GOT3 (cell line): ENCODE measurements at places on chromosomes 13 and 19.

DNA sequence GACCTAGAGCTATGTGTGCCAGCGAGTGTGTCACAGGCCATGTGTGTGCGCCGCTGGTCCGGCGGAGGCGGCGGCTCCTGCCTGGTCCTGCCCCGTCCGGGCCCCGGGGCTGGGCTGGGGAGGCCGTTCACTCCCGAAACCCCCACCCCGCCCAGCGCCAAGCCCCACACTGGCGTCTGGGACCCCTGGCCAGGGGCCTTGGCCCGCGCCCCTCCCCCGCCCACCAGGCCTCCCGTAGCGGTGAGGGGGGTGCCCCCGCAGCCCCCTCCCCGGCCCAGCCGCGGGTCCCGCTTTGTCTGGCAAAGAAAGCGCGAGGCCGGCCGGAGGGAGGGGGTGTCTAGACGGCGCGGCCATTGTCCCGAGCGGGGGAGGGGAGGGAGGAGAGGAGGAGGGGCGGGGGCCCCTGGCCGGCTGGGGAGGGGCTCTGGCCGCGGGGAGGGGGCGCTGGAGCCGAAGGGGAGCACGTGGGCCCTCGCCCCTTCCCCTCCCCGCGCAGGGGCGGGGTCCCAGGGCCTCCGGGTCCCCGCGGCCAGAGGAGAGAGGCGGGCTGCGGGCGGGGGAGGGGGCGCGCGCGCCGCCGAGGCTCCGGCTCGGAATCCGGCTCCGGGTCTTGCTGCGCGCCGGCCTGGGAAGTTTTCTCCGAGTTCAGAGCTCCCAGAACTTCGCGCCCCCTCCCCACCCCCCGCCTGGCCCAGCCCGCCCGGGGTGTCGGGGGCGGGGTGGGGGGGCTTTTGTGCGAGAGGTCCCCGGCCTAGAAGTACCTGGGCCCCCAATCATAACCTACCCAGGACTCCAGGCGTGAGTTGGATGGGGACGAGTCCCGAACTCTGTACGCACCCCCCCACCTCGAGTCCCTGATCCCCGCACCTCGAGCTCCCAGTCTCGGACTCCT lies 888 bp downstream of the NOTCH3 start:
- DNase-seq = no peak

- no peak for DNase-seq
These were observed 56.8 kb upstream of the GPR183 start for GRCh38 chr13:99363949-99364348.

DNA sequence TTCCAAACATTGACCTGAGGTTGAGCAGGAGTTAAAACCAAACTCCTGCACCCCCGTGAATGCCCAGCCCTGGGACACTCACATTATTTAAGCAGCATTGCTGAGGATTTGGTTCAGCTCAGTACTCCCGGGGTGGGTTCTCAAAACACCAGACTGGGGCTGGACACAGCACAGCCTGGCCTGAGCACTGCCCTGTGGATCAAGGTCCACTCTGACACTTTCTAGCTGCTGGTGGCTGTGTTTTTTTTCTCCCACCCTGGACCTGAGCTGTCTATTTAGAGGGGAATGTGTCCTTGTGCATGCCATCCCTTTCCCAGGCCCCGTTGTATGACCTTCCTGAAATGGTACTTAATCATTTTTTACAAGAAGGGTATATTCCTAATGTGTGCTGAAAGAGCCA lies 94.7 kb upstream of the GJB6 start:
- DNase-seq = no peak

- DNase-seq = no peak
These were observed 3.3 kb downstream of the PCDH17 start for GRCh38 chr13:57634839-57635165.

DNA sequence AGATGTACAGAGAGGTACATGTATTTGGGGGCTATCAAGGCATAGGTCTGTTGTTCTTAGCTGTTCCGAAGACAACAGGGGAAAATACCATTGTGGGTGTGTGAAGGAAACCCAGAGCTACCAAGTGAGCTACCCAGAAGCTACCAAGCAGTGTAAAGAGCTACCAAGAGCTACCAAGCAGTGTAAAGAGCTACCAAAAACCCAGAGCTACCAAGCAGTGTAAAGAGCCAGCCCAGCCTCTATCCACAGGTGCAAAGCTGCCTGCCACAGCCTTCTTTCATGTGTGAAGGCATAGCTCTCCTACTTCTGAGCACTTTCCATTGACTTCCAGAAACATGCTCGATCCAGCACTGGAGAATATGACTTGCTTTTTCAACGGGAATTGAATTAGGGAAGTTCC lies 145.7 kb downstream of the AKAP11 start:
- no peak for DNase-seq

DNA sequence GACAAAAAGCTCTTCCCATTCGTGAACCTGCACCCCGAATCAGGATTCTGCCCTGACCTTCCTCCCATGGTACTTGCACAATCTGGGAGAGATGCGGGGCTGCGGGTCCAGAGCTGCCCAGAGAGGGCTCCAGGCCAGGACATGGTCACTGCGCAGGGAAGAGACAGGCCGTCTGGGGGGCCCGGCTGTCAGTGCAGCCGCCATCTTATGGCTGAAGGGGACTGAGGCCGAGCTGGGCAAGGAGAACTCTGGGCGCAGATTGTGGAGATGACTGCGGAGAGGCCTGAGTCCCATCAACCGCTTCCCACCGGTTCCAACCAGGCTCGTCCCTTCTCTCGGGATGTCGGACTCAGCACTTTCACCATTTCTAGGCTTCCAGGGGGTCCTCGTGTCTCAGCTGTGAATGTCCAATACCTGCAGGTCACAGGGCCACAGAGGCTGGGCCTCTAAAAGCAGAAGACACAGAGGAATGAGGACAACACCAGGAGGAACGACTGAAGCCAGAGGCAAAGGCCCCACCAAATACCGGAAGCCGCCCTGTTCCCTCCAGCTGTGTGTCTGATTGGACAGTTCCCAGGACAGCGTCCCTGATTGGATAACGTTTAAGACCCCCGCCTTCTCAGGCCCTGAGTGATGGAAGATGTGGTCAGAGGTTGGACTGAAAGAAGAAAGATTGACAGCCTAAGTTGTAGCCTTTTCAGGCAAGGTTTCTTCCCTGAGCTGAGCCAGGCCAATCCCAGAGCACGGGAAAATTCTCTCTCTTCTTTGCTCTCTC lies 117.1 kb upstream of the ZNF91 start:
- DNase-seq = no peak

- DNase-seq = no peak
These were observed 8.2 kb downstream of the RASGRP4 start for GRCh38 chr19:38417544-38418506.

GRCh38 chr19:34982275-34982674 lies 17.8 kb upstream of the GRAMD1A start:
- DNase-seq = no peak

GRCh38 chr19:7861619-7862412 lies 12.4 kb downstream of the PRR36 start:
- DNase-seq = no peak

DNA sequence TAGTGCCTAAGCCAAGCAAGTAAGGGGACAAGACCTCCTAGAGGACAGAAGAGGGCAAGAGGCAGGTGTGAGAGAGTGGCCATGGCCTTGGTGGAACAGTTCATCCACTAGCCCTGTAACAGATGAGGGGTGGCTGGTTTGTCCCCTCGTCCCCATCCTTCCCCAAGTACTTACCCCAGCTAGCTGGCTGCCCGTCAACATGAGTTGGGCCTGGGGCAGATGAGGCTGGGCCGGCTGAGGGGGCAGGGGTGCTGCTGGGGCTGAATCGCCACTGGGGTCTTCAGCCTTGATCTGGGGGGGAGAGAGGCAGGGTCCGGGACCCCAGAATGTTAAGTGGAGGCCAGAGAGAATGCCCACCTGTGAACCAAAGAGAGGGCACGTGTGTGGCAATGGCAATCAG lies 15.2 kb downstream of the POU2F2 start:
- DNase-seq = no peak

DNA sequence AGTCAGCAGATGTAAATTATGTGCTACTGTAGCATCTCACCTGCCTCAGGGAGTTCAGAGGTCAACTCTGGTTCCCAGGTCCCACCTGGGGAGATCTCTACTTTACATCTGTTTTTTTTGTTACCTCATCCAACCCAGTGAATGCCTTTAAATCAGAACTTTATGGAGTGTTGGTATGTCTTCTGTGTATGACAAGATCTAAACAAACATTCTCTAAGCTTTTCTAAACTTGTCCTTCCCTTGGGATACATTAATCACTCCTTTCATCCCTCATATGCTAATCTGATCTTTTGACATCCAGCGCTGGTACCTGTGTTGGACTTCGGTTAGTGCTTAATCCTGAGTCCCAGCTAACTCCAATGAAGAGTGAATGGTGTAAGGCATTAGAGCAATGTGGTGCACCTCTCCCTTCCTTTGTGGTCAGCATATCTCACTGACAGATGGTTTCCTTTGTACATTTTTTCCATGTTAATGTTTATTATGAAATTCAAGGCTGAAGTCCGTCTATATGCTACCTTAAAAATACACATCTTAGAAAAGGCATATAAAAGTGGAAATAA lies 213.4 kb downstream of the ABCC4 start:
- DNase-seq = no peak

GRCh38 chr13:106520251-106521054 lies 15.0 kb downstream of the EFNB2 start:
- no peak for DNase-seq
